Tibial artery (tissue), 4 donors: ENCODE measurements at places on chromosomes 4 and X.

- DNase-seq = no peak
Measured at GRCh38 chr4:144104509-144105130, 35.9 kb downstream of the GYPA start.

GRCh38 chr4:168472920-168473319 lies 7.4 kb downstream of the DDX60L start:
- no peak for DNase-seq

DNA sequence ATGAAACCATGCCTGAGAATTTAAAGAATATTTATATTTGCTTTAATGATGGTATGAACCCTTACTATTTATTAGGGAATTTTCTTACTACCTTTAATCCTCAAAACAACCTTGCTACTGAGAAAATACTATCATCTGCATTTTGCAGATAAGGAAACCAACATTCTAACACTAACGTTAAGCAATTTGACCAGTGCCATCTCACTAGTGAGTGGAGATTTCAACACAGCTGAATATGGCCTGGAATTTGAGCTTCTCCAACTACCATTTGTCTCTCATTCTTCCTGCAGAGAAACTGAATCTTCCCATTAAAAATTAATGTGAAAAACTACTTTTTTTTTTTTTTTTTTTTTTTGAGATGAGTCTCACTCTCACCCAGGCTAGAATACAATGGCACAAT lies 380.9 kb upstream of the SMIM31 start:
- no peak for DNase-seq

- DNase-seq = no peak
Measured at GRCh38 chr4:15427161-15427560, 672 bp upstream of the C1QTNF7 start.

GRCh38 chr4:185421366-185422124 lies 4.2 kb downstream of the UFSP2 start:
- no peak for DNase-seq

GRCh38 chr4:185227131-185227551 lies 17.7 kb downstream of the SNX25 start:
- DNase-seq = no peak

- DNase-seq = no peak
Measured at GRCh38 chr4:150598909-150599308, 17.0 kb downstream of the MAB21L2 start.

DNA sequence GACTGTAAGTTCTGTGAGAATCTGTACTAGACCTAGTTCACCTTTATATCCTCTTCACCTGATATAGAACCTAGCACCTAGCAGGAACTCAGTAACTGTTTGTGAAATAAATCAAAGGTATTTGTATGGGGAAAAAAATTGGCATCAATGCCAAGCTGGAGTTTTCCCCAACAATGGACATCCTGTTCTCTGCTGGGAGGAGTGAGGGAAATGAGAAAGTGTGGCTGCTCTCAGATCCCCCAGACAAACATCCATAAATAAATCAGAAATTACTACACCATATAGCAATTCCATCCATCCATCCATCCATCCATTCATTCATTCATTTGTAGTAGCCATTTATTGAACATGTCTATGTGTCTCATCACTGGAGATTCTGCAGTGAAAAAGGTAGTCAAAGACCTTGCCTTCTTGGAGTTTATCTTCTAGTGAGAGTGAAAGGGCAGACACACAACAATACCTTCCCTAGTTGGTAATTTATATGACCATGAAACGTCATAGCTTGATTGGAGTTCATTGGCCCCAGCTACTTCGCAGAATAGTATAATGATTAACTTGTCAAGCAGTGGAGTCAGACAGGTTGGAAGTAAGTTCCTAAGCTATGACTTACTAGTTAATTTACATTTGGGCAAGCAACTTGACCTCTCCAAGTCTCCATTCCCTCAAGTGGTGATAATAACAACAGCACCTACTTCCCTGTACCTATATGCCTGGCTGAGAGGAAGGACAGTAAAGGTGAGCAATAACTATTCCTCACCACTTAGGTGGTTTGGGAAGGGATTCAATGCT lies 98.7 kb upstream of the KIT start:
- no peak for DNase-seq

GRCh38 chrX:137040113-137040794 lies 6.5 kb upstream of the GPR101 start:
- DNase-seq = no peak

- DNase-seq = no peak
Measured at GRCh38 chr4:28562913-28563312, 1702.3 kb downstream of the STIM2 start.

- no peak for DNase-seq
Measured at GRCh38 chrX:13933851-13934250, 95.8 kb downstream of the GEMIN8 start.

DNA sequence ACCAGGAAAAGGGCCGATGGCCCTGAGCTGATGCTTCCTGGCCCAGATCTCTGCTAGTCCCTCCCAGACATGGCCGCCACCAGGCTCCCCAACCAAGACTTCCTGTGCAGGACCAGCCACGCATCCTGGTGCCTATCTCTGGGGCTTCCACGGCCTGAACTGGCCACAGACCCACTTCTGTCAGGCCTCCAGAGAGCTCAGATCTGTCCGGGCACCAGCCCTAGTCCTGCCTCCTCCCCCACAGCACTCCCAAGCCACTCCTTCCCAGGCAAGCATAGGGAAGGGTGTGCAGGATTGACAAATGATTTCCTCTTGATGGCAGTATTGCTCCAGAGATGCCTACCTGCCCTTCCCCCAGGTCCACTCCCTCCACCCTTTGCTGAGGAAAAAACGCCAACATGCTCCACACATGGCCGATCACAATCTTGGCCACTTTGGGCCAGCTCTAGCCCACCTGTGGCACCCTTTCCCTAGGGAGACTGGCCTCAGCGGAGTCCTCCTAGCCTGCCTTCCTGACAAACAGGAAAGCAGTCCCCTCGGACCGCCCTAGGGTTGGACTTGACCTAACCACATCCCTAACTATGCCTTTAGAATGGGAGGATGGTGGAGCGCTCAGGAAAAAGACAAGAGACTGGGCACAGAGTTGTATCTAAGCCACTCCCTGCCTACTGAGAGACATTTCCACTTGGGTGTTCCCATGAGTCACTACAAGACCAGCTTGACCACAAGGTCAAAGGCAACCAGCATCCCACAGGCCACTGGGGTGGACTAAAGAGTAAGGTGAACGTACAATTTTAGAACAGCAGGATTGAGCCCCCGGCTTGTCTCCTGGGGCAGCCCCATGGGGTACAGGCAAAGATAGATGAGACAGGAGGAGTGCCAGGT lies 277.5 kb upstream of the AGTR2 start:
- DNase-seq = no peak

DNA sequence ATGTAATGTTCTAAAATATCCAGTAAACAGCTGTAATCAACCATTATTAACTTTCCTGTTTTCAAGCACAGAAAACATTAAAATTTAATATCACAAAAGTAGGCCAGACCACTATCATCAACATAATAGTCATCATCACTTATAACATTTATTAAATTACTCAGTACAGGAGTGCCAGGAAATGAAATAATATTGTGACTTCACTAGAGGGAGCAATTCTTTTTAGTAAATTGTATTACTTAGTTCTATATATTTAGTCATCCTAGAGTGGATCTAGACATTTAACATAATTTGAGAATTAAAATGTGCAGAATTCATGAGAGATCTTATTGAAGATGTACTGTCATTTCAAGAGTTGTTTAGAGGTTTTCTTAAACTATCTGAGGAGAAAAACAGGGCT lies 33.6 kb downstream of the PITX2 start:
- DNase-seq = no peak

GRCh38 chr4:54940996-54941865 lies 184.2 kb downstream of the KDR start:
- no peak for DNase-seq

- no peak for DNase-seq
Measured at GRCh38 chr4:153483432-153484418, 17.6 kb downstream of the TMEM131L start.

DNA sequence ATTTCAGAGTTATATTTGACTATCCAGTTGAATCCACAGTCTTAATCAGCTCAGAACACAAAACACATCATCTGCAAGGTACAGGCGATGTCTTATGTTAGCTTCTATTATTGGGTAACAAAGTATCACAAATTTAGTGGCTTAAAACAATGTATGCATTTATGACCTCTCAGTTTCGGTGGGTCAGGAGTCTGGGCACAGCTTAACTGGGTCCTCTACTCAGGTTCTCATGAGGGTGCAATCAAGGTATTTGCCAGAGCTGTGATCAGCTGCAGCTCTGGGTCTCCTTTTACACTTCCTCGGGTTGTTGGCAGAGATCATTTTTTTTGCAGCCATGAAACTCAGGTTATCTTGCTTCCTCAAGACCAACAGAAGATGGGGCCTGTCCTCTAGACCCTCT lies 498.9 kb downstream of the IDS start:
- no peak for DNase-seq

DNA sequence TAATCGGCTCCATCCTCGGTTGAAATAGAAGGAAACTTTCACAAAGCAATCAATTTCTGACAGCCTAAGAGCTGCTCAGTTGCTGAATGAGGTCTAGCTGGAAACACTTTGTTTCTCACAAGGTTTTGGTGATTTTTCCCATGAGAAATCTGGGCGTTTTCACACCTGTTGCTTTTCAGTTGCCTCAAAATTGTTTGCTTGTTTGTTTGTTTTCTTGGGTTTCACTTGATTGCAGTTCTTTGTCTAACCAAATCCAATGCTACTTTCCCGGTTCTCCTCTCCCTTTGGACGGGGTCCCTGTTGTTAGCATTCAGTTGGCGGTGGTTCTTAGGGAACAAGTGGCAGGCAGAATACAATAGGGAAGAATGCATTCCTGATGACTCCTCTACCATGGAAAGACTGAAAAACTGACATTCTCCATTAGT lies 135.5 kb downstream of the PALLD start:
- DNase-seq = no peak

DNA sequence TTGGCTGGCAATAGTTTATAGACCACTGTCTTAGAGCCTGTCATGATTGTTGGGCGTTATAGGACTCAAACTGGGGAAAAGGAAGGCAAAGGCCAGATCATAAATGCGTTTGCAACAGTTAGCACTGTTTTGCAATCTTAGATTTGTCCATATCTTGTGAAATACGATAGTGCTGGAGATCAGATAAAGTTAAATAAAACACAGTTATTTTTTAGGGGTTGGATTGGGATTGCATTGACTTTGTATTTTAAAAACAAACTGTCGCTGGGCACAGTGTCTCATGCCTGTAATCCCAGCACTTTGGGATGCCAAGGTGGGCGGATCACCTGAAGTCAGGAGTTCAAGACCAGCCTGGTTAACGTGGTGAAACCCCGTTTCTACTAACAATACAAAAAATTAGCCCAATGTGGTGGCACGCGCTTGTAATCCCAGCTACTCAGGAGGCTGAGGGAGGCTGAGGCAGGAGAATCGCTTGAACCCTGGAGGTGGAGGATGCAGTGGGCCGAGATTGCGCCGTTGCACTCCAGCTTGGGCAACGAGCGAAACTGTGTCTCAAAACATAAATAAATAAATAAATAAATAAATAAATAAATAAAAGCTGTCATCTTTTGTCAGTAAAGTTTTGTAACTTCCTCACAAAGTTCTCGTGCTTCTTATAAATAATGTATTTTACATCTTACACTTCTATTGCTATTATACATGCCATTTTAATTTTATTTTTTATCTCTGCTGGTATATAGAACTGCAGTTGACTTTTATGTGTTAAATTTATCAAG lies 117.2 kb downstream of the KDM6A start:
- DNase-seq = no peak

- DNase-seq = no peak
Measured at GRCh38 chr4:1218634-1219565, 30.0 kb downstream of the CTBP1 start.

GRCh38 chrX:69262036-69262936 lies 97.0 kb upstream of the PJA1 start:
- no peak for DNase-seq

- no peak for DNase-seq
Measured at GRCh38 chrX:146224442-146224841, 406.8 kb downstream of the SLITRK2 start.

- DNase-seq = no peak
Measured at GRCh38 chrX:13380211-13380610, 60.4 kb upstream of the ATXN3L start.

GRCh38 chr4:5412751-5413150 lies 295.6 kb downstream of the EVC2 start:
- no peak for DNase-seq

DNA sequence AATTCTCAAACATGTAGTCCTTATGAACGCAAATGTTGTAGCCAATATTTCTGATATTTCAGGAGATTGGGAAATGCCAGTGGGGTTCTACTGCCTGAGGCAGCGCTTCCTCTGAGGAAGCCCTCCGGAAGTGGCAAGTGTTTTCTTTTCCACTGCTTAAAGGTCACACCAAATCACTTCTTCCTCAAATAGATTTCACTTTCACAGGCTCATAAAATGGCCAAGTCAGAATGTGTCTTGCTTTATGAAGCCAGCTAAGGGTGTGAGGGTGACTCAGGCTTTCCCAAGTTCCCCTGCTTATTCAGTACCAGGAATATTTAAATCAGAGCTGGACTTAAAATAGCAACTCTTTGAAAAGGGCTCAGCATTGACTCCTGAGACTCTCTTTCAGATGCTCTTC lies 514.2 kb upstream of the DIPK2B start:
- DNase-seq = no peak

DNA sequence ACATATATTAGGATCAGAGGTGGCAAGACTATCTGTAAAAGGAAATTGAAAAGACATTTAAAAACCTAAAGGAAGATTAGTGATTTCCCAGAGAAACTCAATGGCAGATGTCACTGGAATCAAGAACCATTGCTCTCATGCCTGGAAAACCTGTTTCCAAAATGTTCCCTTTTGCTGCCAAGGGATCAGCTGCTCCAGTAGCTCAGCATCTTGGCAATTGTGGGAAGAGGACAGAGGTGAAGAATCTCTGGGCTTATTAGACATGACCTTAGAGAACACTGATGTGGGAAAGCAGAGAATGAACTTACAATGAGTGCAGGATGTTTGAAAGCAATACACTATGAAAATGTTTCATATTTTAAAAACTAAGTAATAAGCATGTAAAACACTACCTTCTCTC lies 98.3 kb downstream of the SHROOM3 start:
- DNase-seq = no peak

DNA sequence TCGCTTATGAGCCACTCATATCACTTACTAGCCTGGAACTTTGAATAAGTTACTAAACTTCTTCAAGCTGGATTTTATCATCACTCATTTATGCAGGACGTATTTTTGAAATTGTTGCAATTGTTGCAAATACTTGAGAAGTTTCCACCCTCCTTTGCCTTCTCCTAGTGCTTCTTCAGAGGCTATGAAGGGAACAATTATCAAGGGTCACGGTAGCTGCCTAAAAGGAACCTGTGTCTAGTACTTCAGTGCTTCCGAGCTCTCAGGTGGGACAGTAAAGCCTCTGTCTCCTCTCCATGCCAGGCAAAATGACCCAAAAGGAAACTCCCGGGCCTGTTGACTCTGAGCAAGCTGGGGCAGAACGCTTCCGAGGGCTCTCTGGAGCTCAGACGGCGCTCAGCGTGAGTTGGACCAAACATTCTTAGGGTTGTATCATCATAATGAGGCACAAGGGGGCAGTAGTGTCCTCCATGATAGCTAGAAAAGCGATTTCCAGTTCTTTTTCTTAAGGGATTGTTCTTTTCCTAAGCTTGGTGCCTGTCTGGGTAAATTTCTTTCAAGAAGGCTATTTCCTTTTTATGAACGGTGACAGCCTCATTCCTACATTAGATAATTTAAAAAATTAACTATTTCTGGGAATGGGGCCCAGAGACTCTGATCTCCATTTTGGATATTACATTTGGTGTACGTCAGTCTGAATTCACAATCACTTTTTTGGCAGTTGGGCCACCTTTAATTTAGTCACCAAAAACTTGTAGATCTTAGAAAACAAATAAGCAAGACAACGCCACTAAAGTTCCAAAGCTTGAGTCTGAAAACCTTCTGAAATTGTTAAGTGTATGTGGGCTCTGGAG lies 73.1 kb downstream of the PACRGL start:
- DNase-seq = no peak
